Stimulated activated CD4-positive, alpha-beta T cell treated with anti-CD3 and anti-CD28 coated beads, Interleukin-15, amount 100 ng/mL, for 24 hours (primary cell): ENCODE measurements at places on chromosomes 13 and 19.
A peak's percentile ranks its signal among the peaks of the same experiment; 100 is the strongest.

GRCh38 chr19:50333737-50334617, 4.8 kb upstream of the KCNC3 start:
- peak; percentile 86 for DNase-seq

GRCh38 chr13:85650613-85651012, 148.6 kb downstream of the SLITRK6 start:
- no peak for DNase-seq

DNA sequence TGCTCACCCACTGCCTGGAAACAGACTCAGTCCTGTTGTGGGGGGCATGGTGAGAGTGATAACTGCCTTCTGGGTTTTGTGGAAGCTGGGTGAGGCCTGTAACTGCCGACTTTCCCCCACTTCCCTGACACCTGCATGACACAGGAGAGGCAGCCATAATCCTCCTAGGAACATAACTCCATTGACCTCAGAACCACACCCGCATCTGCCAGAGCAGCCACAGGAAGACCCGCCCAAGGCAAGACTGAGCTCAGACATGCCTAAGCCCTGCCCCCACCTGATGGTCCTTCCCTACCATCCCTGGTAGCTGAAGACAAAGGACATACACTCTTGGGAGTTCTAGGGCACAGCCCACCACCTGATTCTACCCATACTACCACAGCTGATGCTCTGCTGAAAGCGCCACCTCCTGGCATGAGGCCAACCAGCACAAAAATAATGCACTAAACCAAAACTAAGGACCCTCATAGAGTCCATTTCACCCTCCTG, 326.7 kb downstream of the RBM26 start:
- DNase-seq = no peak

DNA sequence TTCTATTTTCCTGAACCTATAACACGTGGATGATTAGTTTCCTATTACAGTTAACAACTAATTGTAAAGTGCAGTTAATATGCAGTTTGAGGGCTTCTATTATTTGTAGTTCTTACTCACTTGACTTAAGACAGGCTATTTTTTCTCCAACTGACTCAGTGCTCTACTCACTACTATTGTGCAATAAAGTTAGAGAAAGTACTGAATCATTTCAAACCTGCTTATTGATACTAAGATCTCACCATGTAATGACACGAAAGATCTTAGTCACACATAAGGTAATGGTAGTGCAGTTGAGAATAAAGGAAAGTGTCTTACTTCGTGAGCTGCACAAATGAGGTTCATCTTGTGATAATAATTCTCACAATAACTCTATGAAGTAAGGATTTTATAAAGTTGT, 22.8 kb upstream of the ITM2B start:
- no peak for DNase-seq

- DNase-seq = peak; percentile 96
These were observed 1.9 kb upstream of the ZBTB32 start for GRCh38 chr19:35702223-35703012.

DNA sequence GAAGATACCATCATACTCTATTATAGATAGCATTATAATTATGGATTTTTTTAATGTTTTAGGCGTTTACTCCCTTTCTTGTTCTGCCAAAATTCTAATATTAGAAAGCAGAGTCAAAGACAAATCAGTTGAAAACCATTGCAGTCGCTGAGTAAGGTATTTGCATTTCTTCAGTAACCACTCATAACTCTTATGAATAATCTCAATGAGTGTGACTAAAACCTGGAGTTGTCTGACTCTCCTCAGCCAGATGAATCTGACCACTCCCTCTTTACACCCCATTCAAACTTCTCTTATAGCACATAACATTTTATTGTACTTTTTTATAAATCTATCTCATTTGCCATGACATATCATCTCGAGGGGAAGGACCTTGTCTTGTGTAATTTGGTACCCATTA, 1006.5 kb downstream of the DIAPH3 start:
- DNase-seq = no peak

GRCh38 chr19:27765912-27766725, 1446.8 kb downstream of the UQCRFS1 start:
- DNase-seq = no peak

- no peak for DNase-seq
These were observed 6.8 kb upstream of the UBE2L5 start for GRCh38 chr13:30415430-30416030.

- DNase-seq = no peak
These were observed 21.8 kb upstream of the SLC7A10 start for GRCh38 chr19:33247441-33247819.

GRCh38 chr13:48295271-48295670, 8.3 kb upstream of the RB1 start:
- DNase-seq = no peak

- no peak for DNase-seq
These were observed 59.5 kb downstream of the MYCBP2 start for GRCh38 chr13:77267362-77267761.

DNA sequence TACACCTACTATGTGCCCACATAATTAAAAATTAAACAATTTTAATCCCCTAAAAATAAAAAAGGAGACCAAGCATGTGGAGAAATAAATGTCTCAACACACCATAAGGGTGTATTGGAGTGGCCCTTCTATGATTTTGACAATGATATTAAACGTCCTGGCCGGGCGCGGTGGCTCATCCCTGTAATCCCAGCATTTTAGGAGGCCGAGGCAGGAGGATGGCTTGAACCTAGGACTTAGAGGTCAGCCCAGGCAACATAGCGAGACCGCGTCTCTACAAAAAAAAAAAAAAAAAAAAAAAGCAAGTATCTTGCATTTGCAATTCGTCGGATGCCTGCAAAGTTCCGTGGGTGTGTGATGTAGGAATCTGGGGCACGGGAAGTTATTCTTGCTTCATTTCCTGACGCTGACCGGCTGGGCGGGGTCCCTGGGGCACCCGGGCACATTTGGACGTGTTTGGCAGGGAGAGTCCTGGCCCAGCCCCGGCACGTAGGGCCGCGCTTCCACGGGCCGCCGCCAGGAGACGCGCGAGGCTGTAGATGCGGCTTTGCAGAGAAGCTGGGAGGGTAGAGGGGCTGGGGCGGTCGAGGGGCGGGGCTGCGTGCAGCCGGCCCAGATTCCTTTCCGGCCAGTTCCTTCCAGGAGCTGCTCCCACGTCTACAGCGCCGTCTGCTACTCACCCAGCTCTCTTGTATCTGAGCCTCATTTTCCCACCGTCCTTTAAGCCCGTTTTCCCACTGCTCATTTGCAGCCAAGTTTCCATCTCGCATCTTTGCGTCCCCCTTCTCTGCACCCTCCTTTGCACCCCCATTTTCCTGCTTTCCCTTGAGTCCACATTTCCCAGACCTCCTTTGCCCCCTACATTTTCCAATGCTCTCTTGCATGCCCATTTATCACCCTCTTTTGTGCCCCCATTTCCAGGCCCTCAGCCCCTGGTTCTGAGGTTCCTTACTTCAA, 2.2 kb upstream of the TSPAN16 start:
- DNase-seq = peak; percentile 90

- no peak for DNase-seq
These were observed 10.8 kb downstream of the FFAR2 start for GRCh38 chr19:35458731-35459391.
